ENCODE measurements at places on chromosomes 3 and 15.

DNA sequence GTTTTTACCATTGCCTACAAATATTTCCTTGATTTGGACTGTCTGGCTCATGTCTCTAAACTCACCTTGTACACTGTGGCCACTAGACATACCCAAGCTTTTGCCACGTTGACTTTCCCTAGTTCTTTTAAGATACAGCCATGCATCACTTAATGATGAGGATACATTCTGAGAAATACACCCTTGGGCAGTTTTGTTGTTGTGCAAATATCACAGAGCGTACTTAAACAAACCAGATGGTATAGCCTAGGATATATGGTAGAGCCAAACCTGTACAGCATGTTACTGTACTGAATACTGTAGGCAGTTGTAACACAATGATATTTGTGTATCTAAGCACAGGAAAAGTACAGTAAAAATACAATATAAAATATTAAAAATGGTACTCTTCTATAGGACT lies 5.5 kb downstream of the ARHGEF26 start:
- no peak for DNase-seq

DNA sequence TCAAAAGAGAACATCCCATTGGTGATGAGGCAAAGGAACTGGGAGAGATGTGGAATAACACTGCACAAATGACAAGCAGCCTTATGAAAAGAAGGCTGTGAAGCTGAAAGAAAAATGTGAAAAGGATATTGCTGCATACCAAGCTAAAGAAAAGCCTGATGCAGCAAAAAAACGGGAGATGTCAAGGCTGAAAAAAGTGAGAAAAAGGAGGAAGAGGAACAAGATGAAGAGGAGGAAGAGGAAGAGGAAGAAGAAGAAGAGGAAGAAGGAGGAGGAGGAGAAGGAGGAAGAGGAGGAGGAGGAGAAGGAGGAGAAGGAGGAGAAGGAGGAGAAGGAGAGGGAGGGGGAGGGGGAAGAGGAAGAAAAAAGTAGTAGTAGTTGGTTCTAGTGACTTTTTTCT lies 41.8 kb upstream of the TEX9 start:
- no peak for DNase-seq

DNA sequence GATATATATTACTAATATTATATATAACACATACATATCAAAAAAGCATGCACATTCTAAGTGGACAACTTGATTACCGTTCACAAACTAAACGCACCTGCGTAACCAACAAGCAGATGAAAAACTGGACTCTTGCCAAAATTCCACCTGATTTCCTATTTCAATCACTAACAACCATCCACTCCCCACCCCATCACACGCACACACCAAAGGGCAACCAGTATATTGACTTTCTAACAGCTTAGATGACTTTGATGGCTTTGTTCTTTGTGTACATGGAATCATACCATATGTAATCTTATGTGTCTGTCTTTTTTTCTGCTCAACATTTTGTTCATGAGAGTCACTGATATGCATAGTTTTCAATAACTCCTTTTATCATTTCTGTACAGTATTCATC lies 496.8 kb upstream of the ARRDC4 start:
- DNase-seq = no peak

DNA sequence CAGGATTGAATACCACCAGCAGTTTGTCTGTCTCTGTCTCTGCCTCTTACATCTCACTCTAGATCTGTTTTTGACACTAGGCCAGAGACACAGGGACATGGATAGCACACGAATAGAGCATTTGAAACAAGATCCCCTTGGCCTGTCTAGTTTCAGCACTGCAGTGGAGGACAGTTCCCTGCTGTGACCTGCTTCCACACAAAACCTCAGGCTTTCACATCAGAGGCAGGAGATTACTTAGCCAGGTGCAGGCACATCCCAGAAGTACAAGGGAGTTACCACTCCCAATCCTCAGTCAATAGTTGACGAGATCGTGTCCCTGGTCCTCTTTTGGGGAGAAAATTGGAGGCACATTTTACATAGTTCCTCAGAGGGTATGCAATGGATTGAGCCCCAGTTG lies 34.0 kb upstream of the CCK start:
- DNase-seq = peak; percentile 4

DNA sequence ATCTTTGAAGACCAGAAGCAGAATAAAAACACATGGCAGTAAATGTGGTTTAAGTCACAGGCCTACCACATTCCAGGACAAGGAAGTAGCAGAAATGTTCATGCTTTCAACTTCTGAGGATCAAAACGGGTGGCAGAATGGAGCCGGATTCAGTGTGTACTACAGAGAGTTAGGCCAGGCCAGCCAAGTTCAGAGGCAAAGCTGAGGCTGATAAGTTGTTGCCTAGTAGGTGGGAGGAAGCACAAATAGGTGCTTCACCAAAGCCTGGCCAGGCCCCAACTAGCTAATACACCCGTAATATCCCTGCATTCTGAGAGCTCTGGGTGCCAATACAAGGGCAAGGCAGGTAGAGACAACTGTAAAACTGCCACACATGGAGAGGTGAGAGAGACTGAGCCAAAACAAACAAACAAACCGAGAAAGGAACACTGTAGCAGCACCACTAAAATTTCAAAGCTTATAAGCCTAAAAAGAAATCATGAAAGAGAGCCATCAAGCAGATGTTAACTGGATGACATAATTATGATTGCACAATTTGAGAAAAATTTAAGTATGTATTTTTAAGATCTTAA lies 156.4 kb upstream of the CBLB start:
- no peak for DNase-seq

- no peak for DNase-seq
Measured at GRCh38 chr15:59819092-59819491, 130.0 kb upstream of the BNIP2 start.
